ENCODE measurements at places on chromosomes 7 and 10.

GRCh38 chr7:37815671-37816371 is 32.6 kb upstream of the NME8 start:
- no peak for DNase-seq

GRCh38 chr10:48450741-48451466 is 144.4 kb downstream of the MAPK8 start:
- no peak for DNase-seq

GRCh38 chr10:29923416-29923965 is 135.9 kb downstream of the JCAD start:
- DNase-seq, result no peak

DNA sequence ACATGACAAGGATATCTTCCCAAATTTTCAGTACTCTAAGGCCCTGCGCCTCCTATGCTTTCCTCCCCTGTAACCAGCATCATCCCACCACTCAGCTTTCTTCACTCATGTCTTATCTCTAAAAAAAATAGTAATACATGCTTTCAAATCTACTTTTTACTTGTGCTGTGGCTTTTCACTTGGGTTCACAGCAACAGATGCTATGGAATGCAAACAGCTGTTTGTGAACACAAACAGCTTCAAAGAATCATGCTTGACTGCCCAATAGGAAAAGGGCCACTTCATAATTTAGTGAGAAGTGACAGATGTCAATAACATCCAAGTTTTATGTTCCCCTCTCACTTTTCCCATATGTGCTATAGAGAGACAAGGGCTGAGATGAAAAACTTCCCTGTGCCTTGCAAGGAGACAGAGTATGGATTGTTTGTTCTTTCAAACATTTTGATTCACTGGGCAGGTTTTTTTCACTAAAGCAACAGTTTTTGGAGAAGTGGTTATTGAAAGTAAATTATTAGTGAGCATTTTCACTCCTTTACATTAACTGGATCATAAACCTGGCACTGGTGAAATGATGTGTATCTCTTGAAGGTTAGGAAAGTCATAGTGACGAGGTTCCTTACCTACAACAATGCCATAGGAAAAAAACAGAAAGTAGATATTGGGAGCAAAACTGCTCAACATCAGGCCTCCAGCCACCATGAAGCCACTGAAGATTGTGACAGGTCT is 37.3 kb downstream of the SLC16A9 start:
- no peak for DNase-seq

DNA sequence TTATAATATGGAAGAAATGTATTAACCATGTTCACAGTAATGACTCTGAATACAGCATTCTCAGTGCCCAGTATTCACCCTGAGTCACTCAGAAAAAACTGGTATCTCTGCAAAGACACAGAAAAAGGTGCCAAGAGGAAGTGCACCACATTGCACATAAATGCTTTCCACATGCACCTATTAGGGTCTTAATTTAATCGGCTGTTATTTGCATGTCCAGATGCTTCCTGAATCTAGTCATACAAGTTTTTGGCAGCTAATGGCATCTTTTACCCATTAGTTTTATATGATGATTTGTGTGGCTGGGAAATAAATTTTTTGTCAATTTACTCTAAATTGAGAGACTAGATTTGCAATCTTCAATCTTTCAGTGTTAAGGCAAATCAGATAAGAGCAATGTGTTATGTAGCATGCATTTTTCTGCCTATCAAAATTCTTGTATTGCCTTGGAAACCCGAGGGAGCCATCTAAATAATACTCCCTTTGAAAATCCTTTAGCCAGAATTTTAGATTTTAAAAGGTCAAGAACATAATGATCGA is 58.2 kb downstream of the ZNF680 start:
- no peak for DNase-seq

DNA sequence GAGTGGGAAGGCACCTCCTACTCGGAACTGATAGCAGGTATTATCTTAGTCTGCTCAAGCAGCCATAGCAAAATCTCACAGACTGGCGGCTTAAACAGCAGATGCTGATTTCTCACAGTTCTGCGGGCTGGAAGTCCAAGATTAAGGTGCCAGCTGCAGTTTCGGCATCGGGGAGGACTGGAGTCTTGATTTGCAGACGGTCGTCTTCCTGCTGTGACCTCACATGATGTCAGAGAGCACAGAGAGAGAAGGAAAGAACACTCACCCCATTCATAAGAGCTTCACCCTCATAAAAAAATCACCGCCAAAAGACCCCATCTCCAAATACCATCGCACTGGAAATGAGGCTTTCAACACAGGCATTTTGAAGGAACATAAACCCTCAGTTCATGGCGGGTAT is 216.5 kb upstream of the PITRM1 start:
- DNase-seq, result no peak

- no peak for DNase-seq
Measured at GRCh38 chr7:24932815-24933214, 47.2 kb downstream of the OSBPL3 start.

DNA sequence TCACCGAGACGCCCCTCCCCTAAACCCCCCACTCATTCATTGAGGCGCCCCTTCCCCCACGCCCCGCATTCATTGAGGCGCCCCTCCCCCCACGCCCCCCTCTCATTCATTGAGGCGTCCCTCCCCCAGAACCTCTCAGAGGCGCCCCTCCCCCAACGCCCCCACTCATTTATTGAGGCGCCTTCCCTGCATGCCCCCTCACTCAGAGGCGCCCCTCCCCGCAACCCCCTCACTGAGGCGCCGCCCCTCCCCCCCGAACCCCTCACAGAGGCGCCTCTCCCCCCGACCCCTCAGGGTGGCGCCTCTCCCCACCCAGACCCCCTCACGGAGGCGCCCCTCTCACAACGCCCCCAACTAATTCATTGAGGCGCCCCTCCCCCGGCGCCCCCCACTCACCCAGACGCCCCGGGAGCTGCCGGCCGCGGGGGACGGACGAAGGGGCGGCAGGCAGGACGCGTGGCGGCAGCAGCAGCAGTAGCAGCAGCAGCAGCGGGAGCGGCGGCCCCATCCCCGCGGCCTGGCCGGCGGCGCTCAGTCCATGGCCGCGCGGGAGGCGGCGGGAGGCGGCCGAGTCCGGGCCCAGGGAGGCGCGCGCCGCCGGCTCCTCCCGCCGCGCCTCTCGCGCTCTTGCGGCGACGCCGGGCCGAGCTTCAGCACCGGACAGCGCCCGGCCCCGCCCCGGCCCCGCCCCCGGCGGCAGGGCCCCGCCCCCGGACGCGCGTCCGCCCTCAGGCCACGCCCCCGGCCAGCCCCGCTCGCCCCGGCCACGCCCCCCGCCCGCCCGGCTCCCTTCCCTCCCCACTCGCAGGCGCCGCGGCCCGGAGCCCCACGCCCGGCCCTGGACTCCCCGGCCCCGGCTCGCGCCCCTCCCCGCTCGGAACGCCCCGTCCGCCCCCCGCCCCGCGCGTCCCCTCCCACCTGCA is at the start of gene PTPRN2:
Gene PTPRN2 (minus strand): TSS at position 662 of the 923 bp plus-strand sequence.
- no peak for DNase-seq

GRCh38 chr7:98213888-98214810 is 2.9 kb downstream of the BHLHA15 start:
- DNase-seq, result no peak
